ENCODE measurements at places on chromosomes 3 and 15.

DNA sequence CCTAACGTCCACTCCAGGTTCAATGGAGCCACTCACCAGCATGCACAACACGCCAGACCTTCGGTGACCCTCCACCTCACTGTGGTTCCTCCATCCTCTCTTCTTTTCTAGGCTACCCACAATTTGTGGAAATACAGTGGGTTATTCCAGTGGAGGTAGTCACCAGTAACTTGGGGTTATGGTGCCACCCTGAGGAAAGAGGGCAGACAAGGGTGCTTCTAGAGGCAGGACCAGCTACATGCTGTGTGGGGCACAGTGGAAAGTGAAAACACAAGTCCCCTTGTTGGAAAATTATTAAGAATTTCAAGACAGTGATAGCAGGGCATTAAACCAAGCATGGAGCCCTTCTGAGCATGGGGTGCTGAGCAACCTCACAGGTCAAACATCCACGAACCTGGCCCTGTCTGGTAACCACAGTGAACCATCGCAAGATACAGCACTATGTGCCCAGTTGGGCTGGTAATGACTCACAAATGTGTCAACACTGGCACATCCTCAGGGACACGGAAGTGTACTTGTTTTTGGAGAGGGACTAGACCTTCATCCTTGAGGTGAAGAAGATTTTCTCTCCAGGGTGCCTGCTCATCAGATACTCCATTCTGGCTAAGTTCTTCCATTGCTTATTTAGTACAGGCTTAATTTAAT, 166.7 kb downstream of the STT3B start:
- DNase-seq: peak; percentile 36

DNA sequence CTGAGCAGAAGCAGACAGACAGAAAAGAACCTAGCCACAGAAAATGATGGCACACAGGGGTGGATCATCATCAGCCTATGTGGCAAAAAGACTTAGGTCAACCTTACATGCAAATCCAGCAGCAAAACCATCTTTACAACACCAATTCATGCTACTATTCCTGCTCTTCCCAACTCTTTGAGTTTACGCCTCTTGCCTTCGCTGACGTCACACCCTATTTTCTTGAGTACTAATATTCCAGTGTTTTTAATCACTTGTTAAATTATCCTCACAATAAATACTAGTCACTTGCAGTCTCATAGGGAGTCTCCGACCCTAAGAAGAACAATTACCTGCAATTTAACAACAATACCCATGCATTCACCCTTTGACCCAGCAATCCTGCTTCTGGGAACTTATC, 6.0 kb upstream of the PSMD6 start:
- no peak for DNase-seq

DNA sequence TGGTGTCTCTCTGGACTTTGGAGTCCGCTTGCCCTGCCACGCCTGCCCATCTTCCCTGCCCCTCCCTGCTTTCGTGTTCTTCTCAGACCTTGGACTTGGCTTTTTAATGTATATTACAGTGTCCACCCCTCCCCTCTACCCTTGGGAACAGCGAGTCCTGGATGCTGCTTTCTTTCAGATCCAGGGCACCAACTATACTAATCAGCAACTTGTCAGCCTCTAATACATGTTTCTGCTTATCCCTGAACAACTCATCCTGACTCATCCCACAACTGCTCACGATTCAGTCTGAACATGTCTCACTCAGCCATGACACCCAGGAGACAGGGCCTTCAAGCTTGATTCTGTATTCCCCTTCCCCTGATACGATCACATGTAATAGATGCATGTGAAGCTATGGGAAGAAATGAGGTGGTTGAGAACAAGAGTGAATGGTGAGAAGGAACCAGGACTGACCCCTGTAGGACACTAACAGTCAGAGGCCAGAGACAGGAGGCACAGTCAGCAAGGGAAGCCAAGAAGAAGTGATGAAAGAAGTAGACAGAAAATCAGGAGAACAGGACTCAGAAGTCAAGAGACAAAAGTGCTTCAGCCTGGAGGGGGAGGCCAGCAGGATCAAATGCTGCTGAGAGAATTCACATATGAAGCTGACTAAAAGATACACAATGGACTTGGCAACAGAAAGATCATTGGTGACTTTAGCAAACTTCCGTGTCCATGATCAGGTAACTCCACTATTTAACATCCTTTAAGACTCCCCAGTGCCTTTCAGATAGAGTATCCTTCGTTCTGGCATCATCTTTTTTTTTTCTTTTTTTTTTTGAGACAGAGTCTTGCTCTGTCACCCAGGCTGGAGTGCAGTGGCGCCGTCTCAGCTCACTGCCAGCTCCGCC, 35.4 kb downstream of the BCL2L10 start:
- no peak for DNase-seq

GRCh38 chr3:122409446-122409845, 6.4 kb downstream of the WDR5B start:
- DNase-seq: no peak

GRCh38 chr3:114320246-114320645, 26.4 kb downstream of the TIGIT start:
- no peak for DNase-seq

GRCh38 chr15:59186501-59186900, 20.1 kb upstream of the LDHAL6B start:
- DNase-seq: no peak

DNA sequence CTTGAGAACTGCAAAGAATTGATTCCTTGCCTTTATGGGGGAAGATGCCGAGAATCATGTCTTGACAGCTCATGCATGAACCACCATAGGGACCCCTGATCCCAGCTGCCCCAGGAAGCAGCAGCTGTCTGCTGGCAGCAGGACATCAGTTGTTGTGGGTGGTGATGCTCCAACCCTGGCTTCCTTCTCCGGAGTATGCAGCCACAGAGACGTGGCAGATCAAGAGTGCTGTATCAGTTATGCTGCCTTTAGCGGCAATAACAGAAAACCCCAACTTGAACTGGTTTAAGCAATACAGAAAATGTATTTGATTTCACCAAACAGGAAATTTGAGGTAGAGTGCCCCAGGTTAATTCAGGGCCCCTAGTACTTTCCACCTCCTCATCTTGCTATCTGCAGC, 92.2 kb upstream of the TNFAIP8L3 start:
- no peak for DNase-seq

- DNase-seq: no peak
Measured at GRCh38 chr15:86268558-86268957, 188.9 kb downstream of the AGBL1 start.

GRCh38 chr3:61058836-61059235, 192.4 kb downstream of the FHIT start:
- no peak for DNase-seq

GRCh38 chr3:65671004-65671403, 367.7 kb downstream of the MAGI1 start:
- no peak for DNase-seq

GRCh38 chr3:66280304-66280703, 59.5 kb downstream of the SLC25A26 start:
- no peak for DNase-seq

- DNase-seq: no peak
Measured at GRCh38 chr3:191688756-191689433, 227.9 kb downstream of the PYDC2 start.

DNA sequence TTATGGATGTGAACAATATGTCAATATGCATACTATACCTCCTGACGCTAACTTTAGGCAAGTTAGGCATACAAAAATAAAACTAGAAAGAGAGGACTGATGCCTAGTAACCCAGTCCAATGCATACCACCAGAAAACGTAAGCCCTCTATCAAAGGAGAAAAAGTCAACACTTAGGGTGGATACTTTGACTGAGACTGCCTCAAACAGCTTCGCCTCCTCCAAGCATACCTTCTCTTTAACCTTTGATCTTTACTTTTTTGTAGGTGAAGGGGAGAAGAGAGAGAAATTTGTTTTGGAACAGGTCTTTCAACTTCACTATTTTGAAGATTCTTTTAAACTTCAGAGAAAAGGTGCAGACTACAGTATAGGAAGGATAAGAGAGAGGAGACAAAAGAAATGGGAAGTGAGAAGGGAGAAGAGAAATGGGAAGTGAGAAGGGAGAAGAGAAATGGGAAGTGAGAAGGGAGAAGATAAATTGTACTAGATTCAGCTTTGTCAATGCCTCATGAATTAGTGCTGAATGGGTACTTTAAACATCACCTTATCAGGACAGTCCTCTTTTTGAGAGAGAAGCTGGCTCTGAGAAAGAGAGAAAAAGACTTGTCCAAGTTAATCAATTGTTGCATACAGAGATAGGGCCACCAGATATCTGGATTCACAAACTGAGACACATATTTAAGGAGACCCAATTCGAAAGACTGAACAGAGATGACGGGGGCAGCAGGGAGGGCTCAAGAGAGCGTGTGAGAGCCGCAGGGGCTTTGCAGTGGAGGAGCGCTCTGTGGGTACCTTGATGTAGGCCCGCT, 1.0 kb downstream of the P3H2 start:
- DNase-seq: peak; percentile 47

GRCh38 chr3:57596495-57597126, 533 bp downstream of the ARF4 start:
- peak; percentile 84 for DNase-seq

GRCh38 chr15:76342058-76342381, 5.4 kb downstream of the ISL2 start:
- no peak for DNase-seq

GRCh38 chr3:146543461-146544001, 876 bp downstream of the PLSCR1 start:
- no peak for DNase-seq

DNA sequence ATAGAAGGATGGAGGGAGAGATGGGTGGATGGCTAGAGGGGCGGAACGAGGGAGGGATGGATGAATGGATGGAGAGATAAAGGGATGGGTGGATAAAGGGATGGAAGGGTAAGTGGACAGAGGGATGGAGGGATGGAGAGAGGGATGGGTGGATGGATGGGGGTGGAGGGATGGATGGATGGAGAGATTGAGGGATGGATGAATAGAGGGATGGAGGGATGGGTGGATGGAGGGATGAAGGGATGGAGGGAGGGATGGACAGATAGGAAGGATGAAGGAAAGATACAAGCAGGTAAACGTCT, 313.3 kb downstream of the UACA start:
- DNase-seq: no peak

DNA sequence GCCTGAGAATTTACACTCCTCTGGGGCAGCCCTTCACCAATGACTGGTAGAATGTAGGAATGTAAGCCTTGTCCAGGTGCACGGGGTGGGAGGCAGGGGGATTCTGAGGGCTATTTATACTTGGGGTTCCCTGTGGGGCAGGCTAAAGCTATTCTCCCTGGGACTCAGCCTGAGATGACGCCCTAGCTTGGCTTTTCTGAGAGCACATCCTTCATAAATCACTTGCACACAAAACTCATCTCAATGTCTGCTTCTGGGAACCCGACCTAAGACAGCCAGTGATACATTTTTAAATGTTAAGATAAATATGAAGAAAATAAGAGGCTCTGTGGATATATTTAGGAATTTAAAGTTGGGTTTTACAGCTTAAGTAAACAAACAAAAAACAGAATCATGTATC, 16.6 kb downstream of the TMEM158 start:
- DNase-seq: no peak

DNA sequence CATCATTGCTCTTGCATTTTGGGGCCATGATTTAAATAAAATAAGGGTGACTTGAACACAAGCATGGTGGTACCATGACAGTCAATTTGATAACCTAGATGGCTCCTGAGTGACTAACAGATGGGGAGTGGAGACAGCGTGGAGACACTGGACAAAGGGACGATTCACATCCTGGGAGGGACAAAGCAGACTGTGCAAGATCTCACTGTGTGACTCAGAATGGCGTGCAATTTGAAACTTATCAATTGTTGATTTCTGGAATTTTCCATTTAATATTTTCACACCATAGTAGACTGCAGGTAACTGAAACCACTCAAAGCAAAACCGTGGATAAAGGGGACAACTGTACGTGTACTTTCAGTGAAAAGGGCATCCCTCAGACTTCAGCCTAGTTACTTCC, 25.5 kb downstream of the MCCC1 start:
- DNase-seq: no peak

- DNase-seq: no peak
Measured at GRCh38 chr3:126865736-126866135, 117.2 kb upstream of the PLXNA1 start.

- DNase-seq: no peak
Measured at GRCh38 chr3:107753494-107753893, 230.7 kb downstream of the BBX start.

DNA sequence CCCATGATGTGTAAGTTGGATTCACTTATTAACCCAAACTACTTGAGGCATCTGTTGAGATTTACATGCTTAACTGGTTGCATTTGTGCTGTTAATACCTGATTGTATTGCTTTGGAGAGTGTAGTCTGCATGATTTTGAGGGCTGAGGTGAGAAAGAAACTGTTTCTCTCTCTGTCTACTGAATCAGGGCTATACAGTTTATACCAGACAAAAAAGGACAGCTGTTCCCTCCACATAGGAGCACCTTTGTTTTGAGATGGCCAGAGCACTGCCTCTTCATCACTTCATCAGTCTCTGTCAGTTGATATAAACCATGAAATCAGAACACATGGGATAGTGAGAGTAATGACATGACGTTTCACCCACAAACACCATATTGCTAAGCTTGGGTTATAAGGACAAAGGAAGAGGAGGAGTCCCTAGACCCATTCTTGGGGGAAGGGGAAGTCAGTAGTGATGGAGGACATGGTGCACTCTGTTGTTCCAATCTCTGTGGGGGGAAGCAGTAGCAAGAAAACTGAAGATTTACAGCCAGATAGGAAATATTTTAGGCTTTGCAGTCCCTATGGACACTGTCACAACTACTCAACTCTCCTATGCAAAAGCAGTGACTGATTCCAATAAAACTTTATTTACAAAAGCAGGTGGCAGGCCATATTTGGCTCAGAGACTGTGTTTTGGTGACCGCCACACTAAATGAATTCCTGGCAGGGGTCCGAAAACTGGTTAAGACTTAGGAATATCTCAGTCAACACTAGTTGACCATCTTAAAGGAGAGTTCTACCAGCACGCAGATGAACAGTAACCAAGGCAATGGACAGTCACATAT, 123.9 kb upstream of the NR2E3 start:
- no peak for DNase-seq

- DNase-seq: peak; percentile 54
Measured at GRCh38 chr3:53045518-53046170, at the start of gene SFMBT1. TSS of gene SFMBT1 (minus strand) at chr3:53046073. CDS start at chr3:52969128, 76,945 bp downstream.

- DNase-seq: no peak
Measured at GRCh38 chr3:193194371-193194770, 46.7 kb upstream of the PLAAT1 start.

DNA sequence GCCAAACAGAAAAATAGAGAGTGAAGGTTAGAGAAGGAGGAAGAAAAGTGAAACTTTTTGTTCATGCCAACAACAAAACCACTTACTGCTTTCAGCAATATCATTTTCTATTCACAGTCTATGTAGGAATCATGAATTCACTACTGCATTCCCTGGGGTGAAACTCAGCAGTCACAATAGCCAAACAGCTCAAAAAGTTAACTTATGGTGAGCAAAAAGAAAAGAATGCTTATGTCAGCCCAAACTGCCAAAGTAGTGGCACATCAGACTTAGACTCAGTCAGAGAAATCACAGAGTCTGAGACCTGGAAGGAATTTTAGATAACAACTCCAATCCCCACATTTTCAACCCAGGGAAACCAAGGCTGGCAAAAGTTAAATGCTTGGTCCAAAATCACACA, 238.7 kb upstream of the TMCO5A start:
- DNase-seq: no peak

GRCh38 chr3:52268036-52268435, 10.4 kb downstream of the WDR82 start:
- DNase-seq: no peak
